Liver (tissue), 10 donors: ENCODE measurements at places on chromosomes 5 and 9. TPM values are rescaled to one million over a fixed set of nuclear protein-coding genes. Genes with fewer than 3 reads are reported as not detected.

- H3K4me1 ChIP-seq, result no peaks in the 10 kb centered on the region
- H3K36me3 ChIP-seq, result no peaks in the 10 kb centered on the region
- no peak for DNase-seq
- no peak overlapping the region for H3K27ac ChIP-seq
- H3K27me3 ChIP-seq, result no peaks in the 10 kb centered on the region
Measured at GRCh38 chr5:1041225-1042143, 32.9 kb downstream of the NKD2 start.

- H3K4me1 ChIP-seq, result no peaks in the 10 kb centered on the region
- DNase-seq, result no peak
Measured at GRCh38 chr5:58156361-58156760, 303.5 kb downstream of the PLK2 start.

DNA sequence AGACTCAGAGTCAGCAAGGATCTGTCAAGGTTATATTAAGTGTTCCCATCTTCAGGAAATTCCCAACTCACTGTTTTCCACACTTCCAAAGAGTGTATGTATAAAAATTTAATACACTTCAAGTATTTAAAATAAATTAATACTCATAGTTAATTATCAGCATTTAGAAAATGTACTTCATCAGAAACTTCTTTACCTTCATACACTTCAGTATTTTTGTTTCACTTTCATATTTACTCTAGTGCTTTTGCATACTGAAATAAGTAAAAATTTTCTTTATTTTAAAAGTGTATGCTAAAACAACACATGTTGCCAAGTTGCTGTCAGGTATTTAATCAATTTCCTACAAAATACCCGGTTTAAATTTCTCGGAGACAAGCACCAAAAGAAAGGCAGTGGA is 16.5 kb downstream of the RICTOR start:
- H3K27me3 ChIP-seq, result no peaks in the 10 kb centered on the region
- peak overlapping the region; percentile 16 for H3K4me3 ChIP-seq
- DNase-seq, result no peak
- peak overlapping the region; percentile 20 for H3K27ac ChIP-seq
- H3K36me3 ChIP-seq, result no peaks in the 10 kb centered on the region

DNA sequence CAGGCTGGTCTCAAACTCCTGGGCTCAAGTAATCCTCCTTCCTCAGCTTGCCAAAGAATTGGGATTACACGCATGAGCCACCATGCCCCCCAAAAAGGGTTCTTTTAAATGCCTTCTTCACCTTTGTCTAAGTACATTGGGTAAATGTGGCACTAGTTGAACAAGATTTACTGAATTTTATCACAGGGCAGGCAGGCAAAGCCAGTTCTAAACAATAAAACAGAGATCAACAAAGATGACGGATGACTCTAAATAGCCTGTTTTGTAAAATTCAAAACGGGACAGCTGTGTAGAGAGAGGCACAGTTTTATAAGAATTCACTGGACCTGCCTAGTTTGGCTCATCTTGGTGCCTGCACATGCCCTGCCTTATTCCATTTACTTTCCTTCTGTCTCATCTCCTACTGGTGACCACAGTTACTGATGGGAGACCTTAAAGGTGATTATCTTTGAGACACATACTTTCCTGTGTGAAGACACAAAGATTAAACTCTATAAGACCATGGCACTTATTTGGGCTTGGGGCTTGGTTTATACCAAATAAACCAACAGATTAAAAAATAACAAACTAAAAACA is 149.6 kb upstream of the DMRT1 start:
- DNase-seq, result no peak
- no peaks in the 10 kb centered on the region for H3K36me3 ChIP-seq
- no peaks in the 10 kb centered on the region for H3K27me3 ChIP-seq

GRCh38 chr9:14248149-14248548 is 65.8 kb downstream of the NFIB start:
- DNase-seq, result no peak
- H3K4me1 ChIP-seq, result peaks cover 15% of the 10 kb centered on the region
- H3K27ac ChIP-seq, result no peak overlapping the region
- no peak overlapping the region for H3K4me3 ChIP-seq
- no peaks in the 10 kb centered on the region for H3K27me3 ChIP-seq
- no peaks in the 10 kb centered on the region for H3K36me3 ChIP-seq

DNA sequence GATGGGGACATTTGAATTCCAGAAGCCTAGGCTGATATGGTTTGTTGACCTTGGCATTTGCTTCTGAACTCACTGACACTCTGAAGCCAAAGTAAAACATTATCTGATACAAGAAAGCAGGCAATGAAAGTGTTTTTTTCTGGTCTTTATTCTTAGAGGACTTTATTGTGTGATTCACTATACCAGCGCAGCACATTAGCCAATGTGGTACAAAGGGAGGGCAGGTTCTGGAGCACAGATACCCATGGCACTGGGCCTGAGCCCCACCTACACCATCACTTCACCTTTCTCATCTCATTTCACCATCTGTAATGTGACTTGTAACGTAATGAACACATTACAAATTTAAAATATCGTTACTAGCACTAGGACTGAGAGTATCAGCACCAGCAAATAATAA is 89.7 kb upstream of the ZNF366 start:
- no peak for DNase-seq
- H3K36me3 ChIP-seq, result no peaks in the 10 kb centered on the region
- no peaks in the 10 kb centered on the region for H3K27me3 ChIP-seq
- no peaks in the 10 kb centered on the region for H3K4me1 ChIP-seq

GRCh38 chr5:102341681-102342288 is 45.7 kb upstream of the SLCO4C1 start:
- no peaks in the 10 kb centered on the region for H3K36me3 ChIP-seq
- no peaks in the 10 kb centered on the region for H3K4me1 ChIP-seq
- H3K27me3 ChIP-seq, result no peaks in the 10 kb centered on the region
- no peak overlapping the region for H3K4me3 ChIP-seq
- DNase-seq, result no peak
- no peak overlapping the region for H3K27ac ChIP-seq

- DNase-seq, result no peak
- no peak overlapping the region for H3K4me3 ChIP-seq
- H3K27me3 ChIP-seq, result no peaks in the 10 kb centered on the region
- H3K4me1 ChIP-seq, result no peaks in the 10 kb centered on the region
- no peak overlapping the region for H3K27ac ChIP-seq
Measured at GRCh38 chr5:165919196-165919595, 2372.2 kb upstream of the WWC1 start.

DNA sequence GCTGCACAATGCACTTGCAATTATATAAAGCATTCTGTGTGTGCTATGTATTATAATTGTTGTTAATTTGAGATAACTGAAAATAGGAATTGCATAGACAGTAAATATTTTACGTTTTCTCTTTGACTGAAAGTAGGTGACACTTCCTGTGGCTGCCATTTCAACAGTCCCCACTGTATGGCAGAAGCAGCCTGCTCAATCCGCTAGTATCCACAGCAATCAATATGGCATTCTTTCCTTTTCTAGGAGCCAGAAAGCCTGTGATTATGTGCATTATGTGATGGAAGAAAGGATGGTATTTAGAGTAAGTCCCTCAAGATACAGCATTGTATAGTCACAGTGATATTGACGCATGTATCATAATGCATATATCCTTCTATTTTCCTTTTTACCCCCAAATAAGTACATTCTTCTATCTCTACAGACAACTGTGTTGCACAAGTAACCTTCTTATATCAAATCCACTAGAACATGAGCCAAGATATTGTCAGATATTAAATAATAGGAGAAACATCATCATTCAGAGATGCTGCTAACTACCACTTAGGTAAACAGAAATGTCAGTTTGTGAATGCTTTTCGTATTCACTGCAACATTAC is 59.7 kb downstream of the CARTPT start:
- no peaks in the 10 kb centered on the region for H3K27me3 ChIP-seq
- no peaks in the 10 kb centered on the region for H3K36me3 ChIP-seq
- H3K4me1 ChIP-seq, result no peaks in the 10 kb centered on the region
- H3K4me3 ChIP-seq, result no peak overlapping the region
- no peak overlapping the region for H3K27ac ChIP-seq

DNA sequence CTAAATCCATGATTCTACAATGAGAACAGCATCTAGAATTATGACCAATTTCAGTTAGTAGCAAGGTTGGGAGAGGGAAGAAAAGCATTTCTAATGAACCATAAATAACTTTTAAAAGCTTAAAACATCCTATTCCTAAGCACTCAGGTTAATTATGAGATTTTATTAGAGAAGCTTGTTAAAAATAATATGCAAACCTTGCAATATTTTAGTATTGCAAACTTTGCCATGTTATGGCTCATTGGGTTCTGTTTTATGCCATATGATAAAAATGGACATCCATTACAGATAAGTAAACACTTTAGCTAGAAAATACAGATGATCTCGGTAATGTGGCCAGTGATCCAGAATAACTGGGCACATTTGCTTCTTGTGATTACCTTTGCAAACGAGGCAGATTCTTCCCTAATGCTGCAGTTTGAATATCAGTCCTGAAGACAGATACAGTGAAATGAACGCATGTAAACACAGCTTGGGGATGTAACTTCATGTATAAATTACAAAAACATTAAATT is 447.0 kb downstream of the PLK2 start:
- H3K4me3 ChIP-seq, result no peak overlapping the region
- H3K36me3 ChIP-seq, result no peaks in the 10 kb centered on the region
- no peak for DNase-seq
- no peaks in the 10 kb centered on the region for H3K4me1 ChIP-seq

DNA sequence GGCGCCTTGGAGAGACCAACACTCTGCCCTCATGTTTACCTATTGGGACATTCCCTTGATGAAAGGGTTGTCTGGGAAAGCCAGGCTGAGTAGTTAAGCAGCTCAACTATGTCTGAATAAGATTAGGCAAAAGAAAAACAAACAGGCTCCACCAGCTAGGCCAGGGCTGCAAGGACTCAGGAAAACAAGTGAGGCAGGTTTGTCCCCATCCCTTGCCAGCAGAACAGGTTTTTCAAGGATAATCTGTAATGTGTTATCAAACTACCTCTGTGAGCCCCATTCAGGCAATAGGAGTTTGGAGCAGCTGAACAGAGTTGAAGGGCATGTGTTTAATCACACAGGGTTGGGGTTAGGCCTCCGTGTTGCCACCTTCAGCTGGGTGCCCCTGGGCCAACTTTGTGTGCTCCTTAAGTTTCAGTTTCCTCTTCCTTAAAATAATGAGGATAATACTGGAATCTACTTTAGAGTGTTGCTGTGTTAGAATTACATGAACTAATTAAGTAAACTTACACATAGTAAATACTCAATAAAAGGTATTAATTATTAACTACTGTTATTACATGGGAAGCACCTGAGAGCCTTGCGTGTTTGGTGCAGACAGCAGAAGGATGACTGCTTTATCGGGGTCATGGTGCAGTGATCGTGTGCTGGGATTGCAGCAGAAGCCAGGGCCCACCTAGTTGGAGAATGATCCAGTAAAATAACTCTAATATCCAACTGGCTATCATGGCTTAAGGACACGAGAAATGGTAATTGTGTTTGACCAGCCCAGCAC is 72.1 kb upstream of the ATP10B start:
- H3K4me3 ChIP-seq, result no peak overlapping the region
- no peaks in the 10 kb centered on the region for H3K36me3 ChIP-seq
- H3K27ac ChIP-seq, result no peak overlapping the region
- no peaks in the 10 kb centered on the region for H3K27me3 ChIP-seq
- no peaks in the 10 kb centered on the region for H3K4me1 ChIP-seq
- no peak for DNase-seq

- H3K4me3 ChIP-seq, result no peak overlapping the region
- peaks cover 15% of the 10 kb centered on the region for H3K4me1 ChIP-seq
- H3K27me3 ChIP-seq, result no peaks in the 10 kb centered on the region
- no peak overlapping the region for H3K27ac ChIP-seq
Measured at GRCh38 chr5:150347451-150347850, 10.0 kb upstream of the TCOF1 start.

GRCh38 chr5:74626386-74627222 is 13.9 kb downstream of the ENC1 start:
- no peak for DNase-seq
- H3K27ac ChIP-seq, result no peak overlapping the region
- H3K4me3 ChIP-seq, result no peak overlapping the region
- no peaks in the 10 kb centered on the region for H3K4me1 ChIP-seq

DNA sequence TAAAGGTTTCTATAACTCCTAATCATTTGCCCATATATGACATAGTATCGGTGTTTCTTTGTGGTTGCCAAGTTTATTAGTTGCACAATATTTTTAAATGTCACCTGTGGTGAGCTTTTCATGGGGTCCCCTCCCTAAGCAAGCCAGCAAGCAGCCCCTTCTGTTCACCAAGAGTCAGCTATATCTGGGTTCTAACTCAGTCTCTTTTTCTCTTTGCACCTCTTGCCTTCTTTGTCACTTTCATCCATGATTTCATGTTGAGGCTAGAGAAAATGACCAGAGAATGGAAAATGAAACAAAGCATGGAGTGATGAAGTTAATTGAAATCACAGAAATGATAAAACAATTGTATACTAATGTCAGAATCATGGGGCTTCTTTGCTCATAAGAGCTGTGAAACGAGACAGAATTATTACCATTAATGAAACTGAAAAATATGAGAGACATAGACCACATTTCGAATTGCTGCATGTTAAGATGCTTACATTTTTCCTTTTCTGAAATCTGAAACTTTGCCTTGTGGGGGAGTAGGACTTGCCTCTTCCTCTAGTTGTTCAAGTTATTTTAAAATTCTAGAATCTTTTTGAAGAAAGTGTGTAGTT is 75.7 kb downstream of the CAMK4 start:
- no peaks in the 10 kb centered on the region for H3K4me1 ChIP-seq
- H3K27ac ChIP-seq, result no peak overlapping the region
- H3K36me3 ChIP-seq, result no peaks in the 10 kb centered on the region

GRCh38 chr5:68274847-68275651 is 59.5 kb downstream of the PIK3R1 start:
- H3K27ac ChIP-seq, result no peak overlapping the region
- DNase-seq, result no peak
- H3K4me1 ChIP-seq, result peaks cover 17% of the 10 kb centered on the region
- H3K27me3 ChIP-seq, result no peaks in the 10 kb centered on the region

- no peak overlapping the region for H3K27ac ChIP-seq
- no peak overlapping the region for H3K4me3 ChIP-seq
- H3K4me1 ChIP-seq, result no peaks in the 10 kb centered on the region
- no peaks in the 10 kb centered on the region for H3K27me3 ChIP-seq
Measured at GRCh38 chr5:144237851-144238250, 67.2 kb downstream of the KCTD16 start.

GRCh38 chr9:87793292-87793691 is 67.4 kb downstream of the CTSL start:
- peak overlapping the region; percentile 87 for H3K27ac ChIP-seq
- H3K27me3 ChIP-seq, result no peaks in the 10 kb centered on the region
- DNase-seq, result no peak
- no peak overlapping the region for H3K4me3 ChIP-seq
- H3K36me3 ChIP-seq, result no peaks in the 10 kb centered on the region

DNA sequence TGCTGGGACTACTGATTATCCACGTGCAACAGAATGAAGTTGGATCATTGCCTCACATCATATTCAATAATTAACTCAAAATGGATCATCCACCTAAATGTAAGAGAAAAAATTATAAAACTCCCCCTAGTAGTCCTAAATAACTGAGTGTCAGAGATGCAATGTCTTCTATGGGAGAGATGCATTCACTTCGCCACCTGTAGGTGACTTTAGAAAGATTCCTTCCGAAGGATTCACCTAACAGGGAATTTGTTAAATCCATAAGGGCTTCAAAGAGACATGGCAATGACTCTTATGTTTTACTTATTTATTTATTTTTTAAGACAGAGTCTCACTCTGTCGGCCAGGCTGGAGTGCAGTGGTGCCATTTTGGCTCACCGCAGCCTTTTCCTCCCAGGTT is 526.0 kb downstream of the MTRR start:
- DNase-seq, result no peak
- H3K36me3 ChIP-seq, result no peaks in the 10 kb centered on the region
- no peaks in the 10 kb centered on the region for H3K4me1 ChIP-seq
- H3K4me3 ChIP-seq, result no peak overlapping the region
- no peaks in the 10 kb centered on the region for H3K27me3 ChIP-seq
- no peak overlapping the region for H3K27ac ChIP-seq

The OR2S2 gene
- total RNA-seq, result not detected

The WDR36 gene
- total RNA-seq, result 16.5 TPM

The IFNK gene
- total RNA-seq, result not detected

The CXCL14 gene
- 2.7 TPM for total RNA-seq

The PCDHGA5 gene
- 0.09 TPM for total RNA-seq

The ORM2 gene
- total RNA-seq, result 4,866 TPM

The PCDHGC5 gene
- 1.1 TPM for total RNA-seq
